ENCODE measurements at places on chromosomes 1 and 21.

- DNase-seq, result peak; percentile 58
Measured at GRCh38 chr21:36543924-36544323, 64.0 kb upstream of the CLDN14 start.

DNA sequence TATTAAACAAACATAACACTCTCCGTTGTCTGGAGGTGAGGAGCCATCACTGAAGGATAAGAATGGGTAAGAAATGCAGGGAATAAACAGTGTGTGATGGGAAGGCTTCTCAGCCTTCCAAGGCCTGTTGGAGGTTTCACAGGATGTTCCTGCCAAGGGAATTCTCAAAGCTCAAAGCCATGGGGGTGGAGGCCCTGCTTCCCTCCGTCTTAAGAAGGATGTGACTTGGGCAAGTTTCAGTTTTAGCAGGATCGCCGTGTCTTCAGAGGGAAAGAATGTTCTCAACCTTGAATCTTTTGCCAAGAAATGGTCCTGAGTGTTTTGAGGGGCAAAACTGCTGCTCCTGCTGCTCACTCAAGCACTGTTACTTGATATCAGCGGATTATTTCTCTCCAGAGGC is 41.7 kb upstream of the IL20 start:
- DNase-seq, result no peak

GRCh38 chr1:45205011-45205909 is 1.1 kb downstream of the ZSWIM5 start:
- DNase-seq, result peak; percentile 82

DNA sequence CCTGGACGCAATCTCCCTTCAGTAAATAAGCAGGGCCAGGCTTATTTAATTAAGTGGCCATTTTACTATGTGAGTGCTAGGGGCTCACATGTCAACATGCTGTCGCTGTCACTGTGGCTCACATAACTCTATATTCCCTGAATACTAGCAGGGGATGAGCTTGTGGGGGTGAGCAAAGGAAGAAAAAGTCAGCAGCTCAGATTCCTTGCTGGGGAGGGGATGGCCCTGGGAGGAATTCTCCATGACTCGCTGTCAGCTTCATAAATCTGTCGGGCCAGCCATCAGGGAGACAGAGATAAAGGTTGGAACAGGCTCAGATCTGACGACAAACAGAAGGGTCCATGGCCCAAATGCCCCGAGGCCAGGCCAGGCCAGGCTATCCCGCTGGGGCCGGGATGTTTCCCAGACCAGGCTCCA is 26.0 kb upstream of the PLEKHG5 start:
- no peak for DNase-seq

DNA sequence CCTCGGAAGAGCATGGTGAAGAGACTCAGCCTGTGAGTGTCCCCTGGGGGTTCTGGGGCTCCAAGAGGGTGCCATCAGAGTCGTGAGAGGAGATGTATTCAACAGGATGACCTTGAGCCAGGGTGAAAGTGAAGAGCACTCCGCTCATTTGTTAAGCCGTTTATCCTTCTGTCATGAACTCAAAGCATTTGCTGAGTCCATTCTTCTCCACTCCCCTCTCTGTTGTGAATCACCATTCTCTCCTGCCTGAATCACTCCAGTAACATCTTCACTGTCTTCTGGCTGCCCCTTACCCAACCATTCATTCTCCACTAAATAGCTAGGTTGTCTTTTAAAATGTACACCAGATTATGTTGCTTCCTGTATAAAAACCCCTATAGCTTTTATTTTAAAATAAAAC is 102.2 kb downstream of the RGL1 start:
- no peak for DNase-seq

DNA sequence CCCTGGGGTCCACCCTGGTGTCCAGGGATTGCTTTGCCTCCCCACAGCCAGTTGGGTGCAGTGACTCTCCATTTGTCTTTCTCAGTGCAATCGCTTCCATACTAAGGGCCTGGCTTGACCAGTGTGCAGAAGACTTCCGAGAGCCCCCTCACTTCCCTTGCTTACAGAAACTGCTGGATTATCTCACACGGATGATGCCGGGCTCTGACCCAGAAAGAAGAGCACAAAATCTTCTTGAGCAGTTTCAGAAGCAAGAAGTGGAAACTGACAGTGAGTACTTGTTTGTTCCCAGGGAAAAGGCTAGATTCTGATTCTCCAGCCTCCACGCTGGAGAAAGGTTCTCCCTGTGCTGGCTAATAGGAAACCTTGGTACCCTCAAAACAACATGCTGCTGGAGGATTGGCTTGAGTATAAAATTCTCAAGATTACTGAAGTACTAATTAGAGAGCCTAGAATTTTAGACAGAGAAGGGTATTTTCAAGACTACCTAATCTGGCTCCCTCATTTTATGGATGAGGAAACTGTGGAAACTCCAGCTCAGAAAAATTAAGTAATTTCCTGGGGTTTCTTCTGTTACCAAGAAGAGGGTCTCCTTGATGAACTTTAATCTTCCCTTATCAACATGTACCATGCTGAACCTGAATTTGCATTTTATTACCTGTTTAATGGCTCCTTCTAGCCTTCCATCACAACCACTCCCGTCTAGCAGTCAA is 75.8 kb downstream of the RGL1 start:
- no peak for DNase-seq

GRCh38 chr1:89487972-89488371 is 36.7 kb upstream of the LRRC8B start:
- DNase-seq, result no peak

GRCh38 chr1:66182551-66183178 is 351.3 kb upstream of the SGIP1 start:
- no peak for DNase-seq

GRCh38 chr1:206952171-206952570 is 5.9 kb upstream of the PIGR start:
- DNase-seq, result peak; percentile 31

DNA sequence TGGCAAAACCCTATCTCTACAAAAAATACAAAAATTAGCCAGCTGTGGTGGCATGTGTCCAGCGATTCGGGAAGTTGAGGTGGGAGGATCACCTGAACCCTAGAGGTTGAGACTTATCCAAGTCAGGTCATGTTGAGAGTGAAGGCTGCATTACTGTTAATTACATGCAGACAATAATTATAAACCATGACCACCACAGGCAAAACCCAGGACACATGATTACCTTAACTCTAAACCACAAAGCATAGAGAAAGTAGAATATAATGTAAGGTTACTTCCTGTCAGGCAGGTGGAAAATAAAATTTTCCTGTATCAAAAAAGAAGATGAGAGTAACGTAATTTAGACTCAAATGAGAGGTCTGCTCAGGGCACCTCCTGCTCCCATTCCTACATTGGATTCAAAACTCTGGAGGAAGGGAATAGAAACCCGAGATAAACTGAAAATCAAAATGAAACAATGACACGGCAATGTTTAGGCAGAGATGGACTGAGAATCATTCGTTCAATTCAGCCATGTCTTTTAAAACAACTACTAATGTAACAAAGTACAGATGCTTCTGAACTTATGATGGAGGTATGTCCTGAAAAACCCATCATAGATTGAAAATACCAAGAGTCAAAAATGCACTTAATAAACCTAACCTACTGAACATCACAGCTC is 33.6 kb downstream of the RGS8 start:
- no peak for DNase-seq

GRCh38 chr21:45949928-45950739 is 31.4 kb upstream of the COL6A1 start:
- DNase-seq, result no peak

DNA sequence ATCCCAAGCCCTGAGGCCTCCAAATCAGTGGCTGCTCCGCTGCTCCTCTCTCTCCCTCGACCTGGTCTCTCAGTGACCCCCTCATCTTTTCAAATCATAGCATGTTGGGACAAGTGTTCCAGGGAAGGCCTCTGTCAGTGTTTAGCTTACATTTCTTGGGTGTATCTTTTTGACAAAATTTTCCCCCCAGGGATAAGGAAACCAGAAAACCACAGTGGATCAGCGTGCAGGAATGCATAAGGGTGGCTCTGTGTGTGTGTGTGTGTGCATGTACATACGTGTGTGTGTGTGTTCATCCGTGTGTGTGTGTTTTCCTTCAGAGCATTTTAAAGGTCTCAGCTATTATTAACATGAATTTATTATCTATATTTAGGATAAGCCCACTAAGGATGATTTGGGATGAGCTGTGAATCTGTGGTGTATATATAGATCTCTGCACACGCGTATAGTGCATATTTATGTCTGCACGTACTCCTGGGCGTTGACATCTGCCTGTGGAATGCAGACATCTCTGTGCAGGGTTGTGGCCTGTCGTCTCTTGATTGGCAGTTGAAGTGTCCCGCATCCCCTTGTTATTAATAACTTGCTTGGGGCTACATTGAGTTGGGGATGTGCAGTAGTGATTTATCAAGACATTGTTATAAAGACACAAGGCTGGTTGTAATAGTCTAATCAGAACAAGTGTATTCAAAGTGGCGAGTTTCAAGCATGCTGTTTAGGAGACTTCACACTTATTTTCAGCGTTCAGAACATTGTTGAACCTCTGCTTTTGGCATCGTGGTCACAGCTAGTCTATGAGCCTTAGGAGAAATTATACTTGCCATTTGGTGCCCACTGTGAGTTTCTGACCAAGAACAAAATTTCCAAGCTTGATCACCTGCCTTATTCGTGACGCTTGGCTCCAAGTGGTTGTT is 55.6 kb downstream of the GALNT2 start:
- DNase-seq, result no peak

- DNase-seq, result no peak
Measured at GRCh38 chr1:172184506-172185191, 235.8 kb upstream of the C1orf105 start.

GRCh38 chr1:48908606-48909005 is 131.9 kb upstream of the BEND5 start:
- no peak for DNase-seq

DNA sequence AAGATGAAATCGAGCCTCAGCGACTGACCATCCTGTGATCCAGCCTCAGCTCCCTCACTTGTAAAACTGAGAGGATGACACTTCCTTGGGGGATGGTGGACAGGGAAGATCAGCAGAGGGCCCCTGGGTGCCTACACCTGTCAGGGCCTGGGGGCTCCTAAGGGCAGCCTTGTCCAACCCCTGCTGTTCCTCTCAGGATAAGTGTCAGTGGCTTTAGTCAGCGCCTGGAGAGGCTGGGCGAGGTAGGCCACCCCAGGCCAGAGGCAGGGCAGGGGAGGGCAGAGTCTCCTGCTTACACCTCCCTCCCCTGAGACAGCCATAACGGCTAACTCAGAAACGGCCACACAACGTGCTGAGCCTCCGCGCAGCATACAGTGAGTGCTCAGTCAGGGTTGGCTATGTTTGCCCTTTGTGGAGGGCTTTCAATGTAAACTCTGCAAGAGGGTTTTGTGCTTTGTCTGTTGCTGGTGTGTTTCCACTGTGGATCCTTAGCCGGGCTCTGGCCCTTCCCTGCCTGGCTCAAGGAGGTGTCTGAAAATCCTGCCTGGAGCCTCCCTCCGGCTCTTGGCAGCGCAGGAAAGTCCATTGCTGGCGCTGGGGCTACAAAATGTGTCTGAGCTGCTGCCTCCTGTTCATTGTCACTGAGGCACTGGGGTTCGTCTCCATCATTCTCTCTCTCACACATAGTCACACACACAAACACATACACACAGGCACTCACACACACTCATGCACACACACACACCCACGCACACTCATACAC is 588.4 kb downstream of the PTPRU start:
- no peak for DNase-seq

DNA sequence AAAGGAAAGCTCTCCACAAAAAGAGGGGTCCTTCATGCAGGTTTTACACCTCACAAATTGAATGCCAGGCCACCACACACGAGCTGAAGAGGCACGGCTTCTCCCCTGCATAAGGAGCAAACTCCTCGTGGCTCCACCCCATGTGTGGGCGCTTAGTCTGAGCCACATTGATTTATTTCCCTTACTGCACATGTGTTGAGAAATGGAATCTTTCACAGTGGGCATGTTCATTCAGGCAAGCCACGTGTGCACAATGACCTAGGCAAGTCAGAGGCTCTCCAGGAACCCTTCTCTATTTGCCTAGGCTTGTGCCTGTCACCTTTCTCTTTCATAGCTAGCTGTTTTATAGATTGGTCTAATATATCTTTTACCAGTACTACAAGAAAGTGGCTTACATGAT is 120.5 kb downstream of the LTN1 start:
- DNase-seq, result no peak

DNA sequence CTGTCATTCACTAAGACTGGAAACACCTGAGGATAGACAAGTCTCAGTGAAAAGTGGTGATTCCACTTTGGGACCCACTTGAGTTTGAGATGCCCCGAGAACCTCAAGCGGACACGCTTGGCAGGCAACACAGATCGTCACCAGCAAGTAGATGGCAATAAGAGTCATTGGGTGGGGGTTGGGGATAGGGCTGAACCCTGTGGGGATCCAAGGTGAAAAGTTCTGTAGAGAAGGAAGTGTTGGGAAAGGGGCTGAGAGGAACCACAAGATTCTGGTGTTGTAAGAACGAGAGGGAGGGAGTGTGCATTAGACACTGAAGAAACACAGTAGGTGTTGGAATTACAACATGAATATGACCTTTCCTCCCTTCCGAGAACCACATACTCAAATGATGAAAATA is 45.4 kb upstream of the TDRD10 start:
- DNase-seq, result no peak

DNA sequence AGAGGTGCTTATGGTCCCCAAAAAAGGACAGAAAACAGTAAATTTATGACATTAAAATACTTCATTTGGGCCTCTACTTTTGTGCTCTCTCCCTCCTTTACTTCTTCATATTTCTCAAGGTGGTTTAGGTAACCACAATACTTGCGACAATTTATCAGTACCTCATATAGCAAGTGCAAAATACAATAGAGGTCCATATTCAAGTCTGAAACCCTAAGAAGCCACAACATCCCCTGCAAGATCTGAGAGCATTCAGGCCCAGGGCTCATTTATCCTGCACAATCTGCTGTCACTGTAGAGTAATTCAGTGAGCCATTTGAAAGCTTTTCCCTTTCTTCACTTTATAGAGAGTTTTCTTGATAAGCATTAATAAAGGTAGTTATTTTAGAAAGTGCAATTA is 24.2 kb upstream of the ATP6V1G3 start:
- no peak for DNase-seq

DNA sequence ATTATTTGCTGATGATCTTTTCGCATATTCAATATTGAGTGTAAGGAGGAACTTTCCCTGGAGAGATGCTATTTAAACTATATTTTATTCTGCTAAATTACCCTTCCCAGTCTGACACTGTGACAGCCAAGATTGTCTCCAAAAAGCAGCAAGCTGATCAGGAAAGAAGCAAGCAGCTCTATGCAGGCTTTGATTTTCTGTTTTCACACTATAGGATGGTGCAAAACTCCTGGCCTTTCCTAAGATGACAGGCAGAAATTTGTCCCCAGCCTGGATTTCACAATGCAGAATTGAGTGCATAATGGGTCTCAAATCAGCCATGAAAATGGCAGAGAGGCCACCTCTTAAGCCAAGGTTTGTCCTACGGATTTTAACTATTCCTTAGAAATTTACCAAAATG is 1.1 kb downstream of the SGIP1 start:
- no peak for DNase-seq
